ENCODE measurements at places on chromosomes 5 and 9.
A peak's percentile ranks its signal among the peaks of the same experiment; 100 is the strongest.

GRCh38 chr9:90795871-90796317, 5.7 kb upstream of the SYK start:
- DNase-seq: peak; percentile 69

DNA sequence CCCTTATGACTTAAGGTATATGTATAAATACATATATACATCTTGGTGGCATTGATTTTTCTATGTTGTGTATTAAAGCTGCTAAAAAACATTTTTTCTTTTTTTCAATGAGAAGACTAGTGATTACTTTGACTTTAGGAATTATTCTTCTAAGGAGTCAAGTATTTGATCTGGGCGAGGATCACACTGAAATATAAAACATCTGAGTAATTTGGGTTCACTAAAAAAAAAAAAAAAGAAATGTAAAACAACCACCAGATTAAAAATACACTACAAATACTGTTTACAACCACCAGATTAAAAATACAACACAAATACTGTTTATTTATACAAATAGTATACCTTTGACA, 9.0 kb downstream of the UBAP1 start:
- DNase-seq: no peak

DNA sequence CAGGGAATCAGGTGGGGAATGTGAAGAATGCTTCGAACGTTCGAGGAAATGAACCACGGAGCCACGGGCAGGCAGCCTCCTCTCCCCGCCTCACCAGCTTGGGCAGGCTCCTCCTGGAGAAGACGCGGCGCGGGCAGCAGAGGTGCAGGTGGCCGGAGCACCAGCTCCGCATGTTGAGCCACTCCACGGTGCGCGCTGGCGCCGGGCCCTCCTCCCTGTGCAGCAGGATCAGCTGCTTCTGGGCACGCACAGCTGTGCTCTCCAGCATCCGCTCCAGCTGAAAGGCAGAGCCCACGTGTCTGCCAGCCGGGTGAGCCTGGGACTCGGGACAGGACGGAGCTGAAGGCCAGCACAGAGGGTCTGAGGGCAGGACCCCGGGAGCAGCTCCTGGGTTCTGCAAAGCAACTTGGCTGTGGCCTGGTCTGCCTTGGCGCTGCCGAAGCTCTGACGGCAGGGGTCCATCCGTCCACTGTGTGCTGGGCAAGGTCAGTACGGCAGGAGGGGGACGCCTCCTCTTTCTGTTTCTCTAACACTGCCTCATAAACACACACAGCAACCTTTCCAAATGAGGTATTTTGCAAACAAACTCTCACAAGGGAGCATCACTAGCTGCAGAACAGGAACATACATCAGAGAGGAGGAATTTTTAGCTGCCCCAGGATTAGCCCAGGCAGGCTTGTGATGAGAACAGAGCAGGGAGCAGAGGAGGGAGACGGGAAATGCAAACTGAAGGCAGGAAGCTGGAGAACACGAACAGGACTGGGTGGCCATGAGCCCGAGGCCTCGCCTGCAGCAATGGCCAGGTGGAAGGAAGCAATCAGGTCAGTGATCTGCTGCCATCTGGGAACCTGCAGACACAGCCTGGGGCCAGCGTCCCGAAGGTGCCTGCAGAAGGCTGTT, 20.1 kb upstream of the NSMF start:
- no peak for DNase-seq

GRCh38 chr5:119752921-119753886, 123.8 kb downstream of the FAM170A start:
- DNase-seq: no peak

GRCh38 chr9:136387217-136387616, 12.8 kb downstream of the SNAPC4 start:
- DNase-seq: no peak

GRCh38 chr5:72108202-72109061, 1.2 kb downstream of the MAP1B start:
- no peak for DNase-seq

- no peak for DNase-seq
Observed at GRCh38 chr5:109163336-109163735, 246.4 kb downstream of the PJA2 start.

DNA sequence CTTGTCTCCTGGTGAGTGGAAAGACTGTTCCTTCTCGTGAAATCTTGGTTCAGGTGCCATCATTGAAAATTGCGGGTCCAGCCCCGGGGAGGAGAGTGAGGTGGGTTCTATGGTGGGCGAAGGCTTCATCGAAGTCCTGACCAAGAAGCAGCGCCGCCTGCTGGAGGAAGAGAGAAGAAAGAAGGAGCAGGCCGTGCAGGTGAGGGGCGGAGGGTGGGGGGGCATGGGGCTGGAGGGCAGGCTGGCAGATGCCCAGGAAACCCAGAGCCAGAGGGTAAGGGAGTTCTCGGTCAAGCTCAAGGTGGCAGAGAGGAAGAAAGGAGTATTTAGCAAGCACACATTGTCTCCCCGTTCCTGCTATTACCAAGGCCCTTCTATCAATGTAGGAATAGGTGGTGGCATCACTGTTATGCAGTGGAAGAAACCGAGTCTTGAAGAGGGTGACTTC, 24.3 kb upstream of the POMT1 start:
- peak; percentile 79 for DNase-seq

DNA sequence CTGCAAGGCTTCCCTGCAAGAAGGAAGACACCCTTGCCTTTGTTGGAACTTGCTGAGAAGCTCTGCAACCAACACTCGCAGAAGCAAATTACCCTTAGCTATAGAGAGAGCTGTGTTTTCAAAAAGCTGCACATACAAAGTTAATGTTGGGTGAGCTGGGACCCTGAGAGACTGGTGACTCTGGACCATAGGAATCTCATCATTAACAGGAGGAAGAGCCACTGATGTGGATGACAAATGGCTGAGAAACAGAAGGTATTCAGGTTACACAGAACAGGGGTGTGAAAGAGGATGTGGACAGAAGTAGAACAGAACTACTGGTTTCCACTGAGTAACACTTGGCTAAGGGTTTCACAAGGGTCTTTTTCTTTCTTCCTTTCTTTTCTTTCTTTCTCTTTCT, 493.5 kb downstream of the IRX1 start:
- DNase-seq: no peak

DNA sequence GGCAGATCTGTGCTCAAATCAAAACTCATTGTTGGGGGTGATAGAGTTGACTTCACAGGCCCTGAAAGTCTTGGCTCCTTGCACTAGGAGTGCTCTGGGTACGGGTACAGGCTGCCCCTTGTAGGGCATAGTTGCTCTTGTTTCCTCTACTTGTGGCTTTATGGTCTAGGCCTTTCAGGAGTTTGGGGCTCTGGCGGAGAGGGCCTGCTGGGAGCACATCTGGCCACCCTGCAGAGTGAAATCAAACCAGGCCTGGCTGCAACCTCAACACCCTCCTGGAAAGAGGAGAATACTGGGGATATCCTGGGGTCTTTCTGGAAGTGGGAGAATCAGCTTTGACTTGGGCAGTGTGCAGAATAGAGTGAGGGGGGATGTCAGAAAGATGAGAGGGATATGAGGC, 1.5 kb downstream of the TGFBI start:
- DNase-seq: no peak

GRCh38 chr9:69719983-69720382, 39.8 kb downstream of the PTAR1 start:
- DNase-seq: no peak

- DNase-seq: no peak
Observed at GRCh38 chr5:53965459-53965858, 344.9 kb downstream of the ARL15 start.

- DNase-seq: no peak
Observed at GRCh38 chr9:132200706-132201105, 38.8 kb downstream of the NTNG2 start.

- no peak for DNase-seq
Observed at GRCh38 chr5:169037466-169037865, 263.5 kb downstream of the SLIT3 start.

GRCh38 chr9:134321946-134322741, 4.1 kb upstream of the RXRA start:
- no peak for DNase-seq

DNA sequence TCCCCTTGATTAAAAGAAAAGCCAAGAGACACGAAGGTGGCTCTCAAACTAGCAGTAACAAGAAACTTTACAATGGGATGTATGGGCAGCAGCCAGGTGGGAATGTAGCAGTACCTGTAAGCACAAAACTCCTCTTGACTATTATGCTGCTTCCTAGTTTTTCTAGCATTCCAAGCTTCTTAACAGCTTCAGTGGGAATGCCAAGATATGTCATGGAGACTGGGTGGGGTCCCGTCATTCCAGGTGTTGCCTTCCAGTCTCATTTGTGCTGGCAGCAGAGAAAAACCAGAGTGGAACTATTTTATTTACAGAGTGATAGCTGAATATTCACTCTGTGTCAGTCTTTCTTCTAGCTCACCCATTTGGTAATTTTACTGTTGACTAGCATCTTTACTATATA, 236.6 kb downstream of the ARL15 start:
- no peak for DNase-seq

DNA sequence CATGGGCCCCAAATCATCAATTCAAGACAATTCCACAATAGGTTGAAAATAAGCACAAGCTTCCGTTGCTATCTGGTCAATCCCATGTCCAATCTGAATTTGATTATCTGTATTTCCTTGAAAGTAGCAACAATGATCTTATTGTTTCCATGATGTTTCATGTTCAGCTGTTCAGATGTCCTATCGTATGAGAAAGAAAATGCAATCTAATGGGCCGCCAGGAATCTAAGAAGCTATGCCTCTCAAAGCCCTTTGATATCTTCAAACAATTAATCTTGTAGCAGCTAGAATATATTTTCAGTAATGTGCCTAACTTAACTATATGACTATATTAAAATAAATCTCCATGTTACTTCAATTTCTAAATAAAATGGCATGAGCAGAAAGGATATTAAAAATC, 32.1 kb upstream of the ALDOB start:
- no peak for DNase-seq

DNA sequence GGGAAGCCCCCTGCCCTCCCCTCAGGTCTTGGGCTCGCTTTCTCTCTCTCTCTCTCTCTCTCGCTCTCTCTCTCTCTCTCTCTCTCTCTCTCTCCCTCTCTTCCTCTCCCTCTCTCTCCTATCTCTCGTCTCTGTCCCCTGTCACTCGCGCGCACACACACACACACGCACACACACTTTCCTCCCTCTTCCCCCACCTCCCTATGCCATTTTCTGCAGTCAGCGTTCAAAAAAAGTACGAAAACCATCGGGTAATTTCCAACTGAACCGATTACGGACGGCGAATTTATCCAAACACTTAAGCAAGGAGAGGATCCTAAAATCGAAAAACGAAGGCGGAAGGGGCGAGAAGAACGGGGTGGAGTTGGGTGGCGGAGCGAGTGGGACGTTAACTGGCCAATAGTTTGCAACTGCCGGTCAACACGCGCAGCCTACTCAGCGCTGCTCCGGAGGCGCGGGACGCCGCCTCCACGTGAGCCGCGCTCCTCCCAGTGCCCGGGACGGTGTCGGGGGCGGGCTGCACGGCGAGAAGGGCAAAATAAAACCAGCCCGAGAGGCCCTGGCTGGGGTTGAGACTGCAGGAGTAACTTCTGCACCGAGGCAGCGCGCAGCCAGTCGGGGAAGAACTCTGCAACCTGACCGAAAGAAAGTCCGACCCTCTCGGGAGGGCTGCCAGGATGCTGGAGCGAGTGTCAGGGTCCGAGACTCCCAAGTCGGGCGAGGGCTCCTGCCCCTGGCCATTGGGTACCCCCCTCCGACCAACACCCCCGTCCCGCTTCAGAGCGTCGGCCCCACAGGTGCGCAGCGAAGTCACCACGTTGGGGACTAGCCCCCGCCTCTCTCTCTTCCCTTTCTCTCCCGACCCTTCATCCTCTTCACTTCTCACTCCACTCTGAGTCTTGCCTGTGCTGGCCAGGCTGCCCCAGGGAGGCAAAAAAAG, 24.9 kb upstream of the ELAVL2 start:
- no peak for DNase-seq

- no peak for DNase-seq
Observed at GRCh38 chr9:94097788-94098414, 13.6 kb downstream of the PTPDC1 start.

DNA sequence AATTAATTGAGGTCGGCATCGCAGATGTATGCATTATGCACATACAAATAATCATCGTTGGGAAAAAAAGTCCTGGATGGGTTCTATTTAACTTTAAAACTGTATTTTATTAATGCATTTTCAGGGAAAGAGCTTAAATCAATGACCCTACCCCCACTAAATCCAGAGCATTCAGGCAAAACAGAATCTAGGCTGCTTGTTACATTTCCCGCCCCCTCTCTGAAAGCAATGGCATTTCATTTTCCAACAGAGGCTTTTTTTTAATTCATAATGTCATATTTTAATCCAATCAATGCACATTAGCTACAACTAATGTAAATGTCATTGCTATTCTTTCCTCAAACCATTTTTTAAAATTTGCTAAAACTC, 117.4 kb upstream of the GRIA1 start:
- no peak for DNase-seq
